Esophagus squamous epithelium (tissue), 5 donors: ENCODE measurements at places on chromosomes 1 and 21. TPM values are rescaled to one million over a fixed set of nuclear protein-coding genes. Genes with fewer than 3 reads are reported as not detected.

MMP23B gene
- total RNA-seq, result 7.6 TPM

TTLL7 gene
- 15.1 TPM for total RNA-seq

RAD54L gene
- 7.6 TPM for total RNA-seq

IL10 gene
- 0.70 TPM for total RNA-seq

INSRR gene
- not detected for total RNA-seq

LIPI gene
- not detected for total RNA-seq

SCCPDH gene
- total RNA-seq, result 5.0 TPM

GJB3 gene
- total RNA-seq, result 84.7 TPM

B3GALT6 gene
- total RNA-seq, result 15.2 TPM

IBA57 gene
- 6.4 TPM for total RNA-seq

EPB41 gene
- 28.5 TPM for total RNA-seq

CYYR1 gene
- 11.6 TPM for total RNA-seq

CFHR1 gene
- total RNA-seq, result not detected

TSPEAR gene
- total RNA-seq, result not detected

- no peak for DNase-seq
Measured at GRCh38 chr1:166952002-166952746, 23.2 kb downstream of the ILDR2 start.

DNA sequence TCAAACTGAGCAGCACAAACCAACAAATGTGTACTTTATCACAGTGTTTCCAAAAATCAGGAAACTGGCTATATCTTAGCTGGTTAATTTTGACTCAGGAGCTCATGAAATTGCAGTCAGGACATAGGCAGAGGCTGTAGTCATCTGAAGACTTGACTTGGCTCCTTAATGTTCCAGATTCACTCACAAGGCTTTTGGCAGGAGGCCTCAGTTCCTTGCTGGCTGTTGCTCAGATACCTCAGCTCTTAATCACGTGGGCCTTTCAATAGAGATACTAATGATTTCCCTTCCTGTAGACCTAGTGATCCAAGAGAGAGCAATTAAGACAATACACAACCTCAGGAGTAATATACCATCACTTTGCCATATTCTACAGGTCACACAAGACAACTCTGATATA is 537.7 kb downstream of the BRINP3 start:
- no peak for DNase-seq

- no peak for DNase-seq
Measured at GRCh38 chr1:194931166-194931565, 1677.1 kb downstream of the KCNT2 start.

DNA sequence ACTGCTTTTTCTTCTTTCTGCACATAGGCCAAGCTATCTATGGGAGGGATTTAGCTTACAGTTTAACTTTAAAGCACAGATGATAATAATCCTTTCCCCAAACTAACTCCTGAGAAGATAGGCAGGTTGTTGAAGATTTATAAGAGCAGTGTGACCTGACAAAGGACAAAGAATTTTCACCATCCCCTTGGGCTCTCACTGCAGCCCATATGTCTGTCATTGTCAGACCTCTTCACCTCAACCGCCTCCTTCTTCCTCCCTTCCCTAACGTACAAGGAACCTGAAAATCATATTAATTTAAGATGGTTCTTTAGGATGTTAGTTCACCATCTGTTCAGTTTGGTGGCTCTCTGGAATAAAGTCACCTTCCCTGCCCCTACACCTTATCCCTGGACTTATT is 5.0 kb downstream of the RNU1-2 start:
- no peak for DNase-seq

DNA sequence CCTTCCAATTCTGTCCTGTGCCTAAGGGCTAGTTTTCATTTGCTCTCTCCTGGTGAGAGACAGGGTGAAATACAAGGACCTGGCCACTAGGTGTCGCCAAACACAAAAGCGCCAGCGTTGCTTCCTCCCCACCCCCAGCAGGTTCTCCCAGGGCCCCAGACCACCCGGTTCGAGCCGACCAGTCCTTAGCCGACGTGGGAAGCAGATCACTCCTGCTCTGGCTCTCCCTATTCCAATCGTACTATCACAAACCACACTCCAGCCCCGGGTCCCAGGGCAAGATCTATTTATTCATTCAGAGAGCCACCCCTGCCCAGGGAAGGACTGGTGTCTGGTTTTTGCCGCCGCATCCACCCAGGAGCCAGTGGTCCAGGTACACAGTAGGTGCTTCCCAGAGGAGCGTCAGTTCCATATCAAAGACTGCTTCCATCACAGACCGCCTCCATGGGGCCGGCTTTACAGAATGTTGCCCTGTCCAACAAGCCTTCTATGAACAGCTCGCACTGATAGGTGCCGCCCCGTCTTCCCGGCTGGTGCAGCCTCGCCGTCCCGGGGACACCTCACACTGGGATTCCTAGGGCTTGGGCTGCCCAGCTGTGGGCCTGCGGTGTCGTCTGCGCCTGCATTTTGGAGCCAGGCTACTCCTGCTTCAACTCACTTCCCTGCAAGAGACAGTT is 35.0 kb downstream of the CTNNBIP1 start:
- DNase-seq, result no peak

- no peak for DNase-seq
Measured at GRCh38 chr1:186026946-186027345, 292.8 kb downstream of the HMCN1 start.

DNA sequence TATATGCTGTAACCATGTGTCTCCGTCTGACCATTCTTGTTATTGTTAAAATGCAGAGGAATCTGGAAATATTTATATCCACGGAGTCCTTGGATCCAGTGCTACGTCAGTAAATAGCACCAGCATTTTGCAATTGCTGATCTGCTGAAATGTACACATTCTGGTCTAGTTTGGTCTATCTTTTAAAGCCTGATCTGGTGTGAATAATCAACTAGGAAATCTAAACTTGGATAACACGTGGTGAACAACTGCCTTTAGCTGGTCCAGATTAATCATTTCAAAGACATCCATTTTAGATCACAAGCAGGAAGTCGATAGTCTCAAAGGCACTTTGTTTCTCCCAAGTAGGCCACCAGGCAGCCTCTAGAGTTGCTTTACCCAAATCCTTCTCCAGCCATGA is 32.6 kb downstream of the PDPN start:
- DNase-seq, result no peak

GRCh38 chr1:165686121-165686970 is 12.0 kb downstream of the ALDH9A1 start:
- no peak for DNase-seq

GRCh38 chr21:22880573-22880972 is 1882.4 kb downstream of the NCAM2 start:
- DNase-seq, result no peak

- no peak for DNase-seq
Measured at GRCh38 chr1:61752921-61753389, 10.7 kb downstream of the PATJ start.

- no peak for DNase-seq
Measured at GRCh38 chr1:200143347-200143746, 115.8 kb downstream of the NR5A2 start.

DNA sequence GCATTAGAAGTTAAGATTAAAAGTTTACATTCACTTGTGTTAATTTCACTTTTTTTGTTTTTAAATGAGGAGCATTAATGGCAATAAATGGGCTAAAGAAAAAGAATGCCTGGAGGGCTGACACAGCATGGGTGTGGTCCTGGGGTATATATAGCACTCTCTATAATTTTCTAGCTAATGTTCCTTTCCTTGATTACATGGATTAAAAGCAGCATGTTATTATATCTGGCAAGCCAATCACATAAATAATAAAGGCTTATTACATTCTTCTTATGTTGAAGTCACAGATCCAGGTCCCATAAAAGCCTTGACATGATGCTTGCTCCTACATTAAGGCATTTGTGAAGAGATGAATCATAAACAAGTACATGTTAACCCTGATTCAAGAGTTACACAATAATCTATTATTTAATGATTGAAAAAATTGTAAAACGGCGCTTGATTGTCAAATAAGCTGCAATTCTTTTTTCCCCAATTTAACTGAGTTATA is 91.4 kb downstream of the LYPLAL1 start:
- no peak for DNase-seq

DNA sequence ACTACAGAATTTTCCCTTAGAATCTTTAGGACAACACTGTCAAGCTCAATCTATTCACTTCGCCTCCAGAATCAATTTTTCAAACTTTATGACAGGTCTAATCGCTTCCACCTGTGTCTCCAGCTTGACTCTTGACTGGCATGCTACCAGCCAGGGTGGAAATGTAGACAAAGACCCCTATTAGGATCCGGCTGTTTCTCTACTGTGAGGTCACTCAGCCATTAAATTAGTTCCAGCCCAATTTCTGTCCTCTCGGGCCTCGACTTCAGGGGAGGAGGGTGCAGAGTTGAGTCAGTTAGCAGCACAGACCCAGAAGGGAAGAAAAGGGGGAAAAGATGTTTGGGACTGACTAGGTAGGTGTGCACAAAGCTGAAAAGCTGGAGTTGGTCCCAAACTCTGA is 78.5 kb downstream of the HLCS start:
- DNase-seq, result no peak

GRCh38 chr1:168636200-168636599 is 59.8 kb downstream of the XCL1 start:
- DNase-seq, result no peak

- DNase-seq, result no peak
Measured at GRCh38 chr1:167440345-167440744, 78.0 kb downstream of the CD247 start.

DNA sequence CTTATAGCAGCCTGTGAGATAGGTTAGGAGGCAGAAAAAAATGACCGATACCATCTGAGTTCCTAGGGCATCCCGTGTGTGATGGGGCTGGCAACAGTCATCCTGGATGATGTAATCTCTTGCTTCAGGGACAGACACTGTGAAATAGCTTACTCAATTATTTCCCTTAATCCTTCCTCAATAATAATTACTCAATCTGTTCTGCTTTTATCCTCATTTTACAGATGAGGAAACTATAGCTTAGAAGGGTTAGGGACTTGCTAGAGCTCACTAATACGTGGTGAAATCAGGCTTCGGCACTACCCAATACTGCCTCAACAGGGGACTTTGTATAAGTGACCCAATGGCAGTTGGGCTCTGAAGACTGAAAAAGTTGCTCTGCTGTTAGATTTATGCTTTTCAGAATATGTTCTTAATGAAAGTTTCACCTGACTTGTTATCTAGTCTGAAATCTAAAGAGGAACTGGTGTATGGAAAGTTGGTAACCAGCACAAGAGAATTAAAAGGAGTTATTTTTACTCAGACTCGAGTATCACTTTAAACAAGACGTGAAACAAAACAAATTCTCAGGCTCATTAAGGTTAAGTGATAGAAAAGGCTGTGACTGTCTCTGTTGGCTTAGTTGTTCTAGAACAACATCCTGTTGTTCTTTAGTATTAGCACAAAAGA is 14.4 kb downstream of the CD55 start:
- DNase-seq, result no peak

- DNase-seq, result no peak
Measured at GRCh38 chr1:209229494-209230061, 353.9 kb upstream of the CAMK1G start.

- no peak for DNase-seq
Measured at GRCh38 chr1:117883616-117884015, 45.8 kb downstream of the GDAP2 start.

DNA sequence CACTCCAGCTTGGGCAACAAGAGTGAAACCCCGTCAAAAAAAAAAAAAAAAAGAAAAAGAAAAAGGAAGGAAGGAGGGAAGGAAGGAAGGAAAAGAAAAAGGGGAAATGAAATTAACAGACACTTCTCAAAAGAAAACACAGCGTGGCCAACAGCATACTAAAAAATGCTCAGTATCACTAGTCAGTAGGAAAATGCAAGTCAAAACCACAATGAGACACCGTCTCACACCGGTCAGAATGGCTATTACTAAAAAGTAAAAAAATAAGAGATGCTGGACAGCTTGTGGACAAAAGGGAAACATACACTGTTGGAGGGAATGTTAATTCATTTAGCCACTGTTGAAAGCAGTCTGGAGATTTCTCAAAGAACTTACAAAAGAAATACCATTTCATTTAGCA is 369.5 kb upstream of the BRINP3 start:
- no peak for DNase-seq

DNA sequence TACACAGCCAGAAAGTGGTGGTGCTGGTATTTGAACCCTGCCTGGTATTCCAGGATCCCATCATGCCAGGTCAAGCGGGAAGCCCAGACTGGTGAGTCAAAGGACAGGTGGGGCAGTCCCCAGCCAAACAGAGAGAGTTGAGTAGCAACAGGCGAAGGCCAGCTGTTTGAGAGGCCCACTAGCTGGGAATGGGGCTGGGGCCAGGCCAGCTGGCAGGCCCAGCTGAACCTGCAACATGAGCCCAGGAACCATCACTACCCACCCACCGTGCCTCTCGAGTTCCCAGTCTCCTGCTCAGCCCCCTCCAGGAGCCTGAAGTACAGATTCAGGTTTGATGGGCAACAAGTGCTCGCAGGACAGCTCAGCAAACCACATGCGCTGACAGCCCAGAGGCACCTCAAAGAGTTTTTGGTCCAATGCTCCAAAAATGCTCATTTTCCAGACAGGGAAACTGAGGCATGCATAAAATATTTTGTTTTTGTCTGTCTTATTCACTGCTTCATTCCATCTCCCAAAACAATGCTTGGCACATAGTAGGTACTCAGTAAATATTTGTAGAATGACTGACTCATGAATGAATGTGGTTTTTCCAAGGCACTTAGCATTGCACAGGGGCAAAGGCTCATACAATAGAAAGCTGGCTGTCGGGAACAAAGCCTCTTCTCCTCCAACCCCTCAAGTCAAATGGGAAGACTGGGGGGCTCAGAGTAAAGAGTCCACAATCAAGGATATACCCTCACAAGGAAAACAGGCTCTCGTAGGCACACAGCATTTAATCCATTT is 42.5 kb upstream of the CLIC4 start:
- DNase-seq, result no peak

DNA sequence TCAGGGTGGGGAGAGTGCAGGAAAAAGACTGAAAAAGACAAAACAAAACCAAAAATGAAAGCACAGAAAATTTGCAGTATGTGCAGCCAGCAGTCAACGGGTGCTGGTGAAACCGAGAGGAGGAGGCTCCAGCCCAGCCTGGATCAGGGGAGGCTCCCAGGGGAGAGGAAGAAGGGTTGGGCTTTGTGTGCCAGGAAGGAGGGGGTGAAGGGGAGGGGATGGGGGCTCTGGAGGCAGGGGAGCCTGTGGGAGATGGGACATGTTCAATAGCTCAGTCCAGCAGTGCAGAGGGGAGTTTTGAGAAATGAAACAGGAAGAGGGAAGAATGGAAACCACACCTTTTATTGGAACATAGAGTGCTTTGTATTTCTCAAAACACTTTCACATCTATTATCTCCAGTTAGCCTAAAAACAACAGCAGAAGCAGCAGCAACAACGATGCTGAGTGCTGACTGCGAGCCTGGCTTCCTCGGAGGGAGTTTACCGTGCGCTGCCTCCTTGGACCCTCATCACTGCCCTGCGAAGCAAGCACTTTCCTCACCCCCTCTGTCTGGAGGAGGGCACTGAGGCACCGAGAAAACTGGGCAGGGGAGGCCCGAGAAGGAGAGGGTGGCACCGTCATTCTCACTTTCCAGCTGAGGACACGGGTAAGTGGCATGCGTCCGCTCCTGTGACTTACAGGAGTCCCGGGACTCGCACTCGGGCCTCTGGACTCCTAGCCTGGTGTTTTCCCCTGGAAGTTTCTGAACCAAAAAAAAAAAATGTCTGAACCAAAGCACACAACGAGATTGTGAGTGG is 62.9 kb downstream of the MDM4 start:
- DNase-seq, result no peak
